ENCODE measurements at places on chromosomes 1 and 21. TPM values are rescaled to one million over a fixed set of nuclear protein-coding genes. Genes with fewer than 3 reads are reported as not detected.

GRCh38 chr1:108141621-108142020 is 58.5 kb downstream of the SLC25A24 start:
- DNase-seq: no peak

DNA sequence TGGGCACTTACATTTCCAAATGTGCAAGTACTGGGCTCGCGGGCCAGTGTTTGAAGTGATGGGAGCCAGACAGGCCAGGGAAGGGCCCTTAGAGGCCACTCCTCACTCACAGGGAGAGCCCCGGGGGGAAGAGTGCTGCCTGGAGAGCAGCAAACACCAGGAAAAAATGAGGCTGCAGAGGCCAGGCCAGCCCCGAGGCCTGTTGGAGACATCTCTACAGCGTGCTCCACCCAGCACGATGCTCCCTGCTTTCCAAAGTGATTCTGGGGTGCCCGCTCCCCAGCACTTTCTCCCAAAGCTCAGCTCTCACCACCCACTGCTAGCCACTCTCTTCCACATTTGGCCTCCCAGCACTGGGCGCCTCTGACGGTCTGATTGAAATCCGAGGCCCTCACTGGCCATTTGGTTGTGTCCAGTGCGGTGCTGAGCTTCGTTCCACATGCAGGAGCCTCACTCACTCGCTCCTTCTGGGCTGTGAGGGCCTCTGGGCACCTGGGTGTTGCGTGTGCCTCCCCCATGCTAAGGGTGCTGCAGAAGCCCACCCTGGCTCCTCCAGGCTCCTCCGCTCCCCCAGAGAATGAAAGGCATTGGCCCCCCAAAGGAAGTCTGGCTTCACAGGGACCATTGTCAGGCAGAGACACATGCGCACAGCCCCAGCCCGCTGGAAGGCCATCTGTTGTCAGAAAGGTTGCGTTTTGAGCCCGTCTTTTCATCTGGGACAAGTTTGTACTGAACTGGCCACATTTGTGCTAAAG is 385.4 kb upstream of the VAMP3 start:
- no peak for DNase-seq

- DNase-seq: no peak
Observed at GRCh38 chr1:177849130-177849529, 120.7 kb downstream of the SEC16B start.

GRCh38 chr1:58325866-58326265 is 220.7 kb downstream of the OMA1 start:
- no peak for DNase-seq

GRCh38 chr1:44030605-44031251 is 534 bp downstream of the SLC6A9 start:
- DNase-seq: no peak

DNA sequence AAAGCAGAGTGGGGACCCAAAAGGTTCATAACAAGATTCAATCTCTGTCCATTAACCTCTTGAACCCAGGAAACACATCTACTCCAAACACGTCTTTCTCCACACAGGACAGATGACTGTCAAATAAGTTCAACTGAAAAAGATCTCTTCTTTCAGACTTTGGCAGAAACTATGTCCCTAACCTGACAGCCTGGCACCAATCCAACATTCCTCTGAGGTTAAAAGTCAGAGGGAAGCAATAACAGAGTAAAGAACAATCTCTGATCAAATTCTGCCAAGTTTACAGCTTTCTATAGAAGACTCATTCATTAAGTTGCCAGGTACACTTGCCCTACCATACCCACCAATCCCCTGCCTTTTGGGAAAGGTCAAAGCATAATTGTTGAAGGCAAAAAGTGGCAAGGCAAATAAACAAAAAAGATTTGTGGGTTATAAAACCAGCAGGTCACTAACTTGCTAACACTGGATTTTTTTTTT is 31.9 kb downstream of the OTUD7B start:
- DNase-seq: peak; percentile 23

- no peak for DNase-seq
Observed at GRCh38 chr1:117675907-117676430, 70.1 kb downstream of the TENT5C start.

- DNase-seq: no peak
Observed at GRCh38 chr1:178652506-178653490, 72.2 kb upstream of the RALGPS2 start.

DNA sequence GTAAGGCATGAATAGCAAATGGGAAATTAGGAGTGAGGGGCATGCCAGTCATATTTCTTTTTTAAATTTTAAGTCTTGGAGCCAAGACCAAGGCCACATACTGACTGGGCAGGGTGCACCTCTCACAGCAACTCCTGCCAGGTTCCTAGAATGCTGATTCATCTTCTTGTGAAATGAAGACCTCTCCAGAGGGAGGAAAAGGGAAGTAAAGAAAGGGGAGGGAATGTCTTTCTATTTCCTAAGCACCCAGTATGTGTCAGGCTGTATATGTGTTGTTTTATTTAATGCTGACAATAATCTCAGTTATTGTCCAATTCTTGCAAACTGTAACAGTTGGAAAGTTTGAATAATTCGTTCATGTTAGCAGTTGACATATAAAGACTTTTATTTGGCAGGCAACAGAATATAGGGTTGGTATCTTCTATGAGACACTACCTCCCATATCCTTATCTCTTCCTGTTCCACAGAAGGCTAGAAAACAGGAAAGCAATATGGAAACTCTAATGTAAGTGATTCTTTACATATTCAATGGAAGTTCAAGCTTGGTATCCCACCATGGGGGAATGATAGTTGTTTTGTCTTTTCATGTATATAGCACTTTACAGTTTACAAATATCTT is 259.1 kb upstream of the USP24 start:
- no peak for DNase-seq

GRCh38 chr1:114134518-114134917 is 19.2 kb downstream of the SYT6 start:
- no peak for DNase-seq

Gene FAM3B
- polyA plus RNA-seq: 25.2 TPM

Gene CASQ1
- polyA plus RNA-seq: 0.47 TPM
